ENCODE measurements at places on chromosomes 2 and 18.

DNA sequence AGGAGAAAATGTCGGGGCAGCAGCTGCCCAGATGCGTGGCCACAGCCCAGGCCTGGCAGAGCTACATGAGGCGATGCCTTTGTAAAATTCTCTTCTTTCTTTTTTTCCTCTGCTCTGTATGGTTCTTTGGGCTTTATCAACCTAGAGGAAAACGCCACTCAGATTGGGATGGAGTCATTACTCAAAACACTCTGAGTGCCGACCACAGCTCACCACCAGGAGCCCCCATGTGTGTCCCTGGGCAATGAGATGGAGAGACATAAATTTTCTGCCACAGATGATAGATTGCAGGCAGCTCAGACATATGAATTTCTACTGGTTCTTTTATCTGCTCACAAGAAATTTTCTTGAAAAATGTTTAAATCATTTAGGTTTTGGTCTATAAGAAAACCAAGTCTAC, 56.0 kb downstream of the PARD6G start:
- DNase-seq, result no peak

DNA sequence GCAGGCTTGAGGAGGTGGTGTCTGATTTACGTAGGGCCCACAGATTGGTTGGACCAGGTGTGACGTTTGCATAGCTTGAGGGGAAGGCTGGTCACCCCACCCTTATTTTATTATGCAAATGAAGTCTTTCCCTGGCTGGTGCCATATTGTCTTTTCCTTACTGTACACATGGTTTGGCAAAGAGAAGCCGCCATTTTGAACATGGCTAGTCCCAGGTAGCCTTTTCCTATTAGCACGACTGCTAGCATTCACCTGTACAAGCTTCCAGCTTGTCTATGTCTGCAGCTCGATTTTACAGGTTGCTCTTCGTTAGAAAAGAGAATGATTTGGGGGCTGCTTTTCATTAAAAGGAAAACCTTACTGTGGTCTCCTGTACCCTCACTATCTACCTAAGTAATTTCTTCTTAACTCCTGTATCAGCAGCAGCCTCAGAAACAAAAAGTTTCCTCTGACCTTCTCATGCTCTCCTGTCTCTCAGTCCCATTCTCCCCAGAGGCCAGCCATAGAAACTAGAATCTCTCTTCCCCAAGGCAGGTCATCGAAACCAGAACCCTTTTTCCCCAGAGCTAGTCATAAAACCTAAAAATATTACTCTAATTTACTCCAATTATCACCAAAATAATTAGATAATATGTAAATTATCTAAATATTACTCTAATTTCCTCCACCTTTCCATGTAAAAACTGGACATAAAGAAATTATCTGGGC, 151.8 kb downstream of the B3GNT2 start:
- no peak for DNase-seq

GRCh38 chr2:162126111-162126519, 25.9 kb downstream of the GCG start:
- DNase-seq, result no peak

DNA sequence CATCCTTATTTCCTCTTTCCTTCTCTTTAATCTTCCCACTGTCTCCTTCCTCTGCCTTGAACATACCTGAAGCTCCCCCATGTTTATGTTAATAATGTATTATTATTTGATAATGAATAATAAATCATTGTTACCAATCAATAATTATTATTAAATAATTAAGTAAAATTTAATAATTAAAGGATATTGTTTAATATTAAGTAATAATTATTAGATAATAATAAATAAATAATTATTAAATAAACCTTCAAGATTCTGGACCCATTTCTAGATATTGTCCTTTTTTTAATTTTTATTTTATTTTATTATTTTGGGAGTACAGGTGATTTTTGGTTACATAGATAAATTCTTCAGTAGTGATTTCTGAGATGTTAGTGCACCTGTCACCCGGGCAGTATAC, 7.4 kb upstream of the EVA1A start:
- DNase-seq, result no peak

GRCh38 chr2:143802242-143802641, 673.0 kb downstream of the ARHGAP15 start:
- peak; percentile 31 for DNase-seq

DNA sequence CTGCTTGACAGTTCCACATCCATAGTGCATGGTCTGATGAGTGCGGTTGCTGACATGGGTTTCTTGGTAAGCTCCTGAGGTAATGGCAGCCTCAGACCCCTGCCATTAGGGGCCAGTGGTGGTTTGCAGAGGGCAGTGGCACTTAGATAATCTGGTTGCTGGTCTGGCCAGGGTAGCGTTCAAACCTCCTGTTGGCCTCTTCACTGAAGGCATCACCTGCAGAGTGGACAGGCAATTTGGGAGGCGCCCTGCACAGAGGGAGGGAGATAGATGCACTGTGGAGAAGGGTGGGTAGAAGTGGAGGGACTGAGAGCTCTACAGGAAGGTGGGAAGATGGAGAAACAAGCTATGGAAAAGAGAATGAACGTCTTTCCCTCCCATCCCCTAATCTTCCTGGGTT, 3.7 kb downstream of the HTRA2 start:
- DNase-seq, result no peak

GRCh38 chr2:12856934-12857601, 140.3 kb downstream of the TRIB2 start:
- DNase-seq, result peak; percentile 58

DNA sequence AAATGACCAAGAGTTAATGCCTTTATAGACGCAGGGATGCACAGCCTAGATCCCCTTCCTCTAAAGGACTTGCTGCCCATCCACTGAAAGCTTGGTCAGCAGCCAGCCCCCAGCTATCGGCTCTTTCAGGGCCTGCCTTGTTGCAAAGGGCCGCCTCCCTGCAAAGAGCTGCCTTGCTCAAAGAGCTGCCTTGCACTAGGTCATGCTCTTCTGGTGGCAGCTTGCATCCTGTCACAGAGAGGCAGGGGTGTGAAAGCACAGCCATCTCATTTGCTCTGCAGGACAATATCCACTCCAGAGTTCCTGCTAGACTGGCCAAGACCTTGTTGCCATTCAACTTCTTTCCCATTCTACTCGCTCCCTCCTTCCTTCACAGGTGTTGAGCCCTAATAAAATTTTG, 137.1 kb downstream of the MCFD2 start:
- DNase-seq, result no peak

DNA sequence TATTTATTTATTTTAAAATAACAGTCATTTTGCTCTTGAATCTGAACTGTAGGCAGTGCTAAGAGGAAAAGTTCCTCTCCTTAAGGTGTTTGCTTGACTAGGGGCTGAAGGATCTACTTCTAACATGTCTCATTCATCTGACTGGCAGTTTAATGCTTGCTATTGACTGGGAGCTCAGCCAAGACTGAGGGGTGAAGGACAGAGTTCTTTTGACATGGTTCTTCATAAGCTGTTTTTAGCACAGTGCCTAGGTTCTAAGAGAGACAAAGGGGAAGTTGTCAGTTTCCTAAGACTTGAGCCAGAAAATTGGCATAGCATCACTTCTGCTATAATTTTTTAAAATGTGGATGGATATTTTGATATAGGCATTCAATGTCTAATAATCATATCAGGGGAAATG, 73.0 kb downstream of the COMMD1 start:
- DNase-seq, result no peak

DNA sequence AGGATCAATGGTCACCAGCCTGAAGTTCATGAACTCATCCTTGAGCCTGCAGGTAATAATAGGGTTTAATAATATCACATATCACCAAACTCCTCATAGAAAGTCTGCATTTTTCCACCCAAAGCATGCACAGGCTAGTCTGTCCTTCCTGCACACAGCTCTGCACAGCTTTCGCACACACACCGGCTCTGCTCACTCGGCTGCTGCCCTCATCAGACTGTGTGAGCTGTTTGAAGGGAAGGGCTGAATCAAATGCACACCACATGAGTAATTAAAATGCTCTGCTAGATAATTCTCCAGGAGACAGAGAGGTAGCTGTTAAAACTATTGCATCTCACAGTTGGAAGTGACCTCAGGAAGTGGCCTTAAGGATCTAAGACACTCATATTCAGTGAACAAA, 108.4 kb upstream of the YPEL5 start:
- no peak for DNase-seq

- DNase-seq, result no peak
Measured at GRCh38 chr2:164792316-164793170, 49.1 kb downstream of the COBLL1 start.

- no peak for DNase-seq
Measured at GRCh38 chr18:62880034-62880433, 164.7 kb downstream of the PHLPP1 start.

- DNase-seq, result no peak
Measured at GRCh38 chr2:199956062-199956380, 639 bp downstream of the MAIP1 start.

DNA sequence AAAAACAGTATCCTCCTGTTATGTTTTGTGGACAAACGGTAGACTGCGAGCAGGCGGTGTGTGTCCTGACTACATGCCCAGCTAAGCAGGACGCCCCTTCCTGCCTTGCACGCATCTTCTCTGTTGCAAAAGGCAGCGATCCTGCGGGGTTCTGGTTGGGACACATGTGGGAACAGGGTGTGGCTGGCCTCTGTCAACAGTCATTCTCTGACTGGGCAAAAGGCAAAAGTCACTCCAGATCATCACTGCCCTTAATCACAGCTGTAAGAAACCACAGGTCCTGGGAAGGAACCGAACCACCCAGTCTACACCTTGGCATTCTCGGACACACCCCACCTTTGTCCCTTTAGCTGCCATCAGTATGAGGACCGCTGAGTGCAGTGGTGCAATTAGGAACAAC, 44.3 kb upstream of the TMEM87B start:
- no peak for DNase-seq

GRCh38 chr18:40272630-40273231, 1682.3 kb upstream of the PIK3C3 start:
- no peak for DNase-seq

- no peak for DNase-seq
Measured at GRCh38 chr18:26406854-26407517, 141.4 kb downstream of the KCTD1 start.

- DNase-seq, result no peak
Measured at GRCh38 chr2:62482558-62483352, 23.2 kb downstream of the TMEM17 start.

- DNase-seq, result no peak
Measured at GRCh38 chr18:9653390-9653789, 39.0 kb upstream of the PPP4R1 start.

DNA sequence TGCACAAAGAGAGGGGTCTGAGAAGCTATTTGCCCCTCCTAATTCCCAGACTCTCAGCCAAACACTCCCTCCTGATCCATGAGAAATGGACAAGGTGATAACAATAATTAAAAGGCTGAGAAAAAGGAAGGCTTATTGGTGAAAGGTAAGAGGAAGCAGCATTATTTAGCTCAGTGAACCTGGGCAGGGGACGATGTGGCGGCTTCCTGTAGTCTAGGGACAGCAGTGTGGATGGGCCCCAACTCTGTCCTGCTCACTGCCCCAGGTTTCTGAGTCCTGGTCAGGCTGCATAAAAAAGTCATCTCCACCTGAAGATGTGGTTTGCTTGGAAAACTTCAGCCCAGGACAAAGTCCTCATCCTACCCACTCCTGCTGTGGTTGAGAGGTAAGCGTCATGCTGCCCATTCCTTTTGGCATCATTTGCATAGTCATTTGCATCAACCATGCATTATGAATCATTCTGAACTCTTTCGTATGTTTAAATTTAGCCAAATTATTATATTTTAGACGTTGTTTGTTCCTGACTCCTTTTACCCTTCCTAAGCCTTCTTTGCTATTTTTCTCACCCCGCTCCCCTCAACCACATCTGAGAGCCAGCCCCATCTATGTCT, 126.8 kb downstream of the CLIP4 start:
- no peak for DNase-seq

Data from AG04449 (cell line).